ENCODE measurements at places on chromosomes 3 and 15. TPM values are rescaled to one million over a fixed set of nuclear protein-coding genes. Genes with fewer than 3 reads are reported as not detected.

Gene ARL14
- not detected for total RNA-seq

Gene NMD3
- total RNA-seq = 45.0 TPM

Gene DOCK3
- total RNA-seq = 0.12 TPM

Gene NCK1
- 28.9 TPM for total RNA-seq

Gene CAMK1
- total RNA-seq = 36.4 TPM

Gene GOLGA8N
- total RNA-seq = 4.2 TPM

Gene FGF7
- total RNA-seq = 5.2 TPM

Gene IGSF10
- total RNA-seq = 0.15 TPM

Gene GOLGA6A
- not detected for total RNA-seq

Gene ADAMTS7
- 8.9 TPM for total RNA-seq

Gene STAG1
- 26.8 TPM for total RNA-seq

Gene ANKRD63
- total RNA-seq = not detected

Gene VPS33B
- 6.3 TPM for total RNA-seq

Gene PLA2G4F
- not detected for total RNA-seq

Gene GOLGA6D
- not detected for total RNA-seq

Gene BOC
- 19.7 TPM for total RNA-seq

Gene STAC
- 17.5 TPM for total RNA-seq

Gene SYNPR
- not detected for total RNA-seq

Gene HMG20A
- 18.5 TPM for total RNA-seq

Gene EBLN2
- 3.9 TPM for total RNA-seq

Gene CX3CR1
- total RNA-seq = not detected

Gene FAM98B
- 6.2 TPM for total RNA-seq

Gene KBTBD8
- 4.7 TPM for total RNA-seq

Gene ULK3
- 4.4 TPM for total RNA-seq

Data from smooth muscle cell of the coronary artery (primary cell).